GM04504 (cell line): ENCODE measurements at places on chromosomes 5 and 9.

- DNase-seq: peak; percentile 9
Measured at GRCh38 chr5:100623719-100624118, 88.5 kb downstream of the FAM174A start.

GRCh38 chr9:130331573-130331972 is 66.0 kb downstream of the HMCN2 start:
- DNase-seq: peak; percentile 77

DNA sequence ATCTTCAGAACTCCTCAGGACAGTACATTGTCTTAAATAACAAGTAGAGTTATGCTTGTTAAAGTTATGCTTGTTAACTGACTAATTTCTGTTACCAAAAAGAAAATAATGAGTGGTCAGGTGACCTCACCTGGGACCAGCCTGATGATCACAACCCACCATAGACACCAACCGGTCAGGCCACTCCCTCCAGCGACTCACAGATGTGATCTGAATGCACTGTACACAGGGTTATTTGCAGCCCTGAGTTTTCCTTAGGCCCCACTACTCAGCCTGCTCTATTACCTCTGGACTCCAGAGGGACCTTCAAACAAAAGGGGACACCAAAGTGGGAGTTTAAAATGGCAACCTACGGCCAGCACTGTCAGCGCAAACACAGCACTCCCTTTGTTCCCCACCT is 55.3 kb downstream of the ARSB start:
- no peak for DNase-seq

- DNase-seq: no peak
Measured at GRCh38 chr9:23979491-23979890, 153.5 kb upstream of the ELAVL2 start.

DNA sequence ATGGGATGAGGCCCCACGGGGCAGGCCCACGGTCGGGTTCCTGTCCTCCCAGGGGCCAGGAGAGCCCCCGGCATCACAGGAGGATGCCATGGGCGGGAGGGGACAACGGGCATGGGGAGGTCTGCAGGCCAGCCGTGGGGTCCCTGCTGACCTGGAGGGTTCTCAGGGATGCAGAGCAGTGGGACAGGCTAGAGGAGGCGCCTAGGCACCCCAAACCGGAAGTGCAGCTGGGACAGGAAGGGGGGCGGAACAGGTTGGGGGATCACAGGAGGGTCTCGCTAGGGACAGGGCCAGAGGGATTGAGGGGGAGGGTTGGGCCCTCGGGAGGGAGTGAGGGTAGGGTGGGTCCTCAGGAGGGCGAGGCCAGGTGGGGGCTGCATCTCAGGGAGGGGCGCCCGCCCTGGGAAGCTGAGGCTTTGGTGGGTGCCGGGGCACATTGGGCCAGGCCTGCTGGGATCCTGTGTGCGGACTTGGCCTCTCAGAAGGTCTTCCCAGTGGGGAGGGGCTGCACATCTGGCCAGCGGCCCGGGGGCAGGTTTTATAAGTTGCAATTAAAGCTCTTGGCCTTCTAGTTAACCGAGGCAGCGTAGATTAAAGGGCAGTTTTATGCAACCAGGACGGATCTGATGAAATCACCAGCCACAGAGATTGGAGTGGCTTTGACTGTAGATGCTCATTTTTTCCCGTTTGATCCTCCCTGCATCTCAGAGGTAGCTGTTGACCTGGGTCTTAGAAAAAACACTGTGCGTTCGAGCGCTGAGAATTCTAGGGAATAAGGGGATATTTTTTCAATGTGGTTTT is 20.1 kb downstream of the NKD2 start:
- no peak for DNase-seq

DNA sequence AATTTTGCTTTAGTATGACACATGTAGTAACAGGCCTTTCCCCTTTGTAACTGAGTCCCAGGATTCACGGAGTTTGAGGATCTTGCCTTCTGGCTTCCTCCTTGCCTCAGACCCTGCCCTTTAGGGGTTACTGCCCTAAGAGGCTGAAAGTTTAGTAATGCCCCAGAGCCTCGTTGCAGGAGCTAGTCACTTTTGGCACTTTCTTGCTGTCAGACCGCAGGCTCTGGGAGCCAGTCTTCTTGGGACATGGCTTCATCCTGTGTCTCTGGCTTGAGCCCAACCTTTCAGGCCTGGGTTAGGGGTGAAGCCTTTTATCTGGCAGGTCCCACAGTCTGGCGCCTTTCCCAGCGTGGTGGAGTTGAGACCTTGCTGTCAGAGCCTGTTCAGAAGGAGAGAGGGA is 185.6 kb upstream of the DMRT1 start:
- DNase-seq: no peak

DNA sequence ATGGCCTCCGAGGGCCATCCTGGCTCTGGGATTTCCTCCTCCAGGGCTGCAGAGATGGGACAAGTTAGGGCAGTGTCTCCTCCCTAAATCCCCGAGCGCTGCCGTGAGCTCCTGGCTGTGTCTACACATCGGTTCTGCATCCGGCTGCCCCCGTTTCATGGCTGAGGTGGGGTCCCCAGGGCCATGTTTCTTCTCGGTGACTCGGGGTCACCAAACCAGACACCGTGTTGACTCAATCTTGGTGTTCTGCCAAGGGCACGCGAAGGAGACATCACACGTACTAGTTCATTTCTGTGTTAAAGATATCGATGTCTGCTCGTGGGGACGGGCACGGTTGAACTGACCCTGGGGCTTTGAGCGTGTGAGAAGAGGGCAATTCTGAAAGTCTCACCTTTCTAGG is 60.7 kb downstream of the COL5A1 start:
- DNase-seq: no peak

GRCh38 chr5:31362529-31362900 is 169.0 kb downstream of the CDH6 start:
- no peak for DNase-seq

GRCh38 chr5:65185468-65185867 is 296.3 kb downstream of the ADAMTS6 start:
- DNase-seq: no peak

DNA sequence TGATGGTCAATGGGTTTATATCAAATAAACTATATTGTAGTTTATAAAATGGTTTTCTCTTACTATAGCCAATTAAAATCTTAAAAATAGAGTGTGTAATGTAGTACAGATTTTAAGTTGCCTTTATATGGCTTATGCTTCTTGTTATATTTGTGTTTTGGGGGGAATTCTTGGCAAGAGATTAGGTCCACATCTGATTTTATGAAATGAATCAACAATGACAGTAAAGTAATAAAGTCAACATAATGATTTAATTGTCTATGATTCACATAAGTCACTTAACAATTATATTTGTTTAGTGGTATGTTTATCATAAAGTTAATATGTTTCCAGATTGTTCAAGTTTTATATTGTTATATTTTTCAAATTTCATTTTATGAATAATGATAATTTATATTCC is 164.8 kb downstream of the COMMD10 start:
- DNase-seq: no peak
